ENCODE measurements at places on chromosomes 7 and 10.

- DNase-seq: no peak
These were observed 57.9 kb downstream of the NOD1 start for GRCh38 chr7:30420662-30421061.

DNA sequence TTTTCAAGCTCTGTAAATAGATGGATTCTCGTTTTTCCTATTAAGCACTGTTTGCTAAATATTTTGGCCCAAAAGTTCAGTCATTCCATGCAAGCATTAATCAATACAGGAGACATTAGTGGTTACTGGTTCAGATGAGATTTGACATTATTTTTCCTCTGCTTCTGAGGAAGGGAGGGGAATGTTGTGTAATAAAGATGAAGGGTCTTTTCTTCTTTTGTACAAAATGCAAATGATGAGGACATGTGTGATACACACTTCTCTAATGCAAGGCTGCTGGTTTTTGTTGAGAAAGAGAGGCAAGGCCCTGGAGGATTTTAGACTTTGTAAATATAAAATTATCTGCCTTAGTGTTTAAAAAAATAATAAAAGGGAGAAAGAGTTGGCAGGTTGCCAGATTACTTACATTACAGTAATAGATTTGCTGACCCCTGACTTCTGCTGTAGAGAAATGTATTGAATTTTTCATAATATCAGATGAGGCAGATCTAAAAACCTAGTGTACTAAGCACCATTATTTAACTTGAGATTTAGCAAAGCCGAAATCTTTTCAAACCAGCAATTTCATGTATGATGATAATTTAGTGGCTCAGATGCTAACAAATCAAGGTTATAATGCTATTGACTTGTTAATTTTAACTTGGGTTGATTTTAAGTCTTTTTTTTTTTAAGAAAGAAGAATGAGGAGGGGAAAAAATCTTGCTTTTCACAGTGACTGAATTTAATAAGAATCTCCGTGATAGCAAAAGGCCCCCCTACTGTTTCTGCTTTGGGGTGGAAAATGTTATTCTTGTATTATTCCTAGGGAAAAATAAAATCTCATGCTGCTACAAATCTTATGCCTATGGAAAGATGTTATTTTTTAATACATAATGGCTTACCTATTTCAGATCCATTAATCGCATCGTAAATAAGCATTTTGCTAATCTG, 180.1 kb downstream of the ARID5B start:
- no peak for DNase-seq

- no peak for DNase-seq
These were observed 234.7 kb upstream of the NPY start for GRCh38 chr7:24049296-24049695.

- no peak for DNase-seq
These were observed 107.0 kb downstream of the HIP1 start for GRCh38 chr7:75631711-75632110.

GRCh38 chr7:22394739-22395138, 37.8 kb upstream of the RAPGEF5 start:
- DNase-seq: no peak

DNA sequence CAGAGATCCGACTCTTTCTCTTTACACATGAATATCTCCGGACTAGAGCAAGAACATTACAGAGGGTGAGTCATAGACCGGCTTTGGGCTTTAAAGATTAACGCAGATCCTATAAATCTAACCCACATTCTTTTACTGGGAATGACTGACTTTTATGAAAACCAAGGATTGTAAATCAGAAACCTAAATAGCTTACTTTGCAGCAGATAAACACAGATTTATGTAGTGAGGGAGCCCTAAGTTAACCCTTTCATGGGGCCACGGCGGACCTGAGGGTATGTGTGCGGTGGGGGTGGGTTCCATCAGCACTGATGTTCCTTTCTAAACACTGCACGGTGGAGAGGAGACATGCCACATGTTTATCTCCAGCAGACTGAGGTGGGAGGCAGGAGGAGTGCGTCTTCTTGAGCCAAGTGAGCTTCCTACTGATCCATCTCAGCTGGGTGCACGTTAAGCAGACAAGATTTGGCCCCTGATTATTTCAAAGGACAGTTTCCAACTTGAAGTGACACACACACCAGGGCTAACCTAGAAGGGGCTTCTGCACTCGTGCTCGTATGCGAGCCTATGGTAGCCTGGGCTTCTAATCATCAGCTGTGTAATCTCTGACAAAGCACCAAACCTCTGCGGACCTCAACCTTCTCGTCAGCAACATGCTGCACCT, 127.6 kb downstream of the WDR11 start:
- no peak for DNase-seq
